ENCODE measurements at places on chromosomes 5 and 9. TPM values are rescaled to one million over a fixed set of nuclear protein-coding genes. Genes with fewer than 3 reads are reported as not detected.

Gene NKD2
- total RNA-seq = not detected

Gene ORM1
- not detected for total RNA-seq

Gene HBEGF
- 9.2 TPM for total RNA-seq

- DNase-seq = no peak
These were observed 659.8 kb downstream of the TLE4 start for GRCh38 chr9:80231318-80232236.

DNA sequence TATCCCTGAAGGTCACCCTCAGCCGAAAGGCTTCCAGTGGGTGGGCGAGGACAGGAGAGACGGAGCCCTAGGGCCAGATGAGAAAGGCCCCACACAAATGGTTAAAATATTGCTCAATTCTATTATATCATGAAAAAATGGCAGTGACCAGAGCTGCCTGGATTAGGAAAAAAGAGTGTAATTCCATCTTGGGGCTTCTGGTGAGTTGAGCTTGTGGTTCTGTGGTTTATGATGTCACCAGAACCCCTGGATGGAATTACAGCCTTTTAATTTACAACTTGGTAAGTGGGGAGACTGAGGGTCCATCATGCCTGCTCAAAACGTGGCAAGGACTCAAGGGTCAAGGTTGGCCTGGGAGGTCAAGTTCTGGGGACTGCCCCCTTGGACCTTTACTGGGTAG is 55.5 kb upstream of the STC2 start:
- no peak for DNase-seq

GRCh38 chr5:139783436-139783965 is 12.1 kb upstream of the PSD2 start:
- DNase-seq = no peak

- DNase-seq = no peak
These were observed 24.2 kb downstream of the ABO start for GRCh38 chr9:133250741-133251170.
